ENCODE measurements at places on chromosomes 13 and 19. TPM values are rescaled to one million over a fixed set of nuclear protein-coding genes. Genes with fewer than 3 reads are reported as not detected.

The MYO1F gene
- 5.0 TPM for total RNA-seq

- H3K27me3 ChIP-seq = no peaks in the 10 kb centered on the region
Observed at GRCh38 chr19:5052515-5052914, 83.6 kb downstream of the KDM4B start.

DNA sequence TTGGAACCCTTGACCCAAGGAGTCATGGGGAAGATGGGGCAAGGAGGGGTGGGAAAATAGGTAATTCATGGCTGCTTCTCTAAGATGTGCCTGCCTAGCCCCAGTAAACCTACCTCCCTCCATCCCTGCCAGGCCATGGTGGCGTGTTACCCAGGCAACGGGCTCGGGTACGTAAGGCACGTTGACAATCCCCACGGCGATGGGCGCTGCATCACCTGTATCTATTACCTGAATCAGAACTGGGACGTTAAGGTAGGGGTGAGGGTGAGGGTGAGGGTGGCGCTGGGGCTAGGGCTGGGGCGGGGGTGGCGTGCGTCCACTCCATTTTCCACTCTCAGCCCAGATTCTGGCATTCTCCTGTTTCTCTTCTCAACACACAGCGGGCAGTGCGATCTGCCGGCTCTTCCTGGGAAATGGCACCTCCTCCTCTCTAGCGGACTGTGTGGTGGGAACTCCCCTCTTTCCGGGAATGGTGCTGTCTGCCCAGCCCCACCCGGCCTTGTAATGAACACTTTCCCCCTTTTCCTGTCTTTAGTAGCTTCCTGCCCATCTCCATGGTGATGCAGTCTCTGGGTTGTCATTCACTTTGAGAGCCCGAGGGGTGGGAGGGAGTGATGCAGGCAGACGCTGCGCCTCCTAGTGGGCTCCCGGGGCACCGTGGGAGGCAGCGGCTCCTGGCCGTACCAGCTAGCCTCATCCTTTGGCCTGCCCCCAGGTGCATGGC lies 7.6 kb downstream of the EGLN2 start:
- peak; percentile 87 for DNase-seq
- peaks cover 51% of the 10 kb centered on the region for H3K36me3 ChIP-seq
- no peak overlapping the region for H3K4me3 ChIP-seq
- H3K27me3 ChIP-seq = no peaks in the 10 kb centered on the region

DNA sequence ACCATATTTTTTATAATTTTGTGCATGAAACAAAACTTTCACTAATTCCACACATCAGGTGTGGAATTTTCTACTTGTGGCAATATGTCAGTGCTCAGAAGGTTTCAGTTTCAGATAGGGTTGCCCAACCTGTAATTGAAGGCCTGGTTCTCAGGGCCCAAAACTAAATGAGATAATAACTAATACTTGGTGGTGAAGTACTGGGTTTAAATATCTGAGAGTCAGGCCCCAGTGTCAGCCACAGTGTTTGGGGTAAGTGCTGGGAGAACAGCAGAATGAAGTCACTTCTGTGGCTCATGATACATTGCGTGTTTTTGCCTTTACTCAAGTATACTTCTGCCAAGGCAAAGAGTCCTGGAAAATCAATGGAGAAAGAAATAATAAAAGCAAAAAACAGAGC lies 5.6 kb downstream of the SAFB start:
- no peaks in the 10 kb centered on the region for H3K27me3 ChIP-seq
- H3K27ac ChIP-seq = peak overlapping the region; percentile 36
- peaks cover 59% of the 10 kb centered on the region for H3K36me3 ChIP-seq
- H3K4me3 ChIP-seq = no peak overlapping the region

DNA sequence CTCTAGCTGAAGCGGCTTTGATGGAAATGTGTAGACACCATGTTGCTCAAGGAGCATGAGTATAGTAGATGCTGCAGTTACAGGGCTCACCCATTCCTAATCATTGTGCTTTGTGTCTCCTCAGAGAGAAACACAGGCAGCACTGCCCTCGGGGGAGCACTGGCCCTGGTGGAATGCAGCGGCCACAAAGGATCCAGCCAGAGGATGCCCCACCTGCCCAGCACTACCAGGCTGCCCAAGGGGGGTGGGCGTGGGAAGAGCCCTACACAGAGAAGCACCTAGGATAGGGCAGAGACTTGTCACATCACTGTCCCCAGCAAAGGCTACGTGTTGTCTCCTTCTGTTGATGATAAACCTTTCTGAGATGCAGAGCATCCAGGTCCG lies 9.0 kb downstream of the TUBA3C start:
- H3K36me3 ChIP-seq = no peaks in the 10 kb centered on the region
- H3K27ac ChIP-seq = no peak overlapping the region
- no peaks in the 10 kb centered on the region for H3K27me3 ChIP-seq

The MATK gene
- 2.0 TPM for total RNA-seq

The OR7C1 gene
- total RNA-seq = not detected

DNA sequence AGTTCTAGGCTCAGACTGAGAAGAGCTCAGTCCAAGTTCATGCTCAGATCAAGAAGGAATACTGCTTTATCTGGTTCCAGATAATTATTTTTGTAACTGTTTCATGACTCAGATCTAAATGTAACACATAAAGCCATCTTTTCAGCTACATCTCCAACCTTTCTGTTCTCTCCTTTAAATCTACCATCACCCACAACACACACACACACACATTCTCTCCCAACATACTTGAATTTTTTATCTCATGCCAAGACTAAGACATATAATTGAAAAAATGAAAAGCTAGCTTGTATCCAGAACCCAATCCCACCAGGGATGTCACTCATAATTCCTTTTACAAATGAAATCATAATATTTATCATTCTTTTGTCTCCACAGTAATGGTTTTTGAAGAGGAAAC lies 7.6 kb downstream of the KATNAL1 start:
- H3K27me3 ChIP-seq = no peaks in the 10 kb centered on the region
- no peak for DNase-seq
- H3K4me3 ChIP-seq = no peak overlapping the region
- H3K36me3 ChIP-seq = no peaks in the 10 kb centered on the region

DNA sequence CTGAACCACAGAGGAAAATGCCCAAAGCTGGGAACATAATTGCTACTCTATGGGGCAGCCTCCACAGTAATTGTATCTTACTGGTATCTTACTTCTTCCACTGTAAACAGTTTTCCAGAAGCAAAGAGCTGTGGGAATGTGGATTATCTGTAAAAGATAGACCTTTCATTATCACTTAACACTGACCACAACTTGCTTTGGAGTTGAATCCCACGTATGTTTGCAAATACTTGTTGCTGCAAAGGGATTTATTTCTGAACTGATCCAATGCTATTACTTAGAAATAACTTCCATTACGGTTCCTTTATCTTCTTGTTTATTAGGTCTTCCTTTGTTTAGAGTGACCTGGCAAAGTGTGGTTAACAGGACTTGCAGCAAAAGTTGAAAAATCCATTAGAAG lies 218.1 kb downstream of the KCTD12 start:
- no peaks in the 10 kb centered on the region for H3K36me3 ChIP-seq
- DNase-seq = no peak
- H3K27me3 ChIP-seq = no peaks in the 10 kb centered on the region
- H3K4me3 ChIP-seq = no peak overlapping the region

GRCh38 chr13:78499802-78500201 lies 103.5 kb downstream of the POU4F1 start:
- H3K36me3 ChIP-seq = no peaks in the 10 kb centered on the region
- DNase-seq = no peak
- no peak overlapping the region for H3K27ac ChIP-seq
- H3K27me3 ChIP-seq = no peaks in the 10 kb centered on the region
